Parietal lobe (tissue), 2 donors: ENCODE measurements at places on chromosomes 12 and 14. TPM values are rescaled to one million over a fixed set of nuclear protein-coding genes. Genes with fewer than 3 reads are reported as not detected.

The IRAK3 gene
- total RNA-seq, result 6.9 TPM

The SERPINA1 gene
- total RNA-seq, result 1.9 TPM

The PLCZ1 gene
- not detected for total RNA-seq

The KMT2D gene
- total RNA-seq, result 57.6 TPM
